NCI-H2171 (cell line): ENCODE measurements at places on chromosomes 7 and 10.
A peak's percentile ranks its signal among the peaks of the same experiment; 100 is the strongest.

DNA sequence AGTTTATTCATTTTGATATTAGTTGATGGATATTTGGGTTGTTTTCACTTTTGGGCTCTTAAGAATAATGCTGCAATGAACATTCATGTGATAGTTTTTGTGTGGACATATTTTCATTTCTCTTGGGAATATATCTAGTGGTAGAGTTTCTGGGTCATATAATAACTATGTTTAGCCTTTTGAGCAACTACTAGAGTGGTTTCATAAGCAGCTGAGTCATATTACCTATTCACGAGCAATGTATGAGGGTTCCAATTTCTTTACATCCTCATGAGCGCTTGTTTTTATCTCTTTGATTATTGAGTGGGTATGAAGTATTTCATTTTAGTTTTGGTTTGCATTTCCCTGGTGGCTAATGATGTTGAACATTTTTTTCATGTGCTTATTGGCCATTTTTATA lies 182.6 kb downstream of the PON1 start:
- DNase-seq, result no peak

- DNase-seq, result no peak
Observed at GRCh38 chr7:133339772-133340171, 86.9 kb downstream of the EXOC4 start.

- no peak for DNase-seq
Observed at GRCh38 chr7:229184-229964, 37.0 kb downstream of the FAM20C start.

DNA sequence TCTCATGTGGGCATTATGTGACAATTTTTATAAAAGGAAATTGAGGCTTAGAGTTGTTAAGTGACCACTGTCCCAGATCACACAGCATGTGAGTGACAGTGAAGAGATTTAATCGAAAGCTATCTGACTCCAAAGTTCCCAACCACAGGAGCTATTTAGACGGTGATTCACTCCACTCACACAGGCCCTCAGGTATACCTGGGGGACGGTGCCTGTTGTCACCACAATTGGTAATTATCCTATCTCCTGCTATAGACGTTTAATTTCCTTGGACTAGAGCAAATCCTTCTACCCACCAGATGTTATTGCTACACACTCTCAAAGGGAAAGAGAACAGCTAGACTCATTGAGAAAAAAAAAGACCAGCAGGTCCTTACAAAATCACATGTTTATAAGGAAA lies 145.5 kb downstream of the KLF6 start:
- no peak for DNase-seq

GRCh38 chr7:14748461-14748860 lies 154.1 kb downstream of the DGKB start:
- DNase-seq, result no peak

DNA sequence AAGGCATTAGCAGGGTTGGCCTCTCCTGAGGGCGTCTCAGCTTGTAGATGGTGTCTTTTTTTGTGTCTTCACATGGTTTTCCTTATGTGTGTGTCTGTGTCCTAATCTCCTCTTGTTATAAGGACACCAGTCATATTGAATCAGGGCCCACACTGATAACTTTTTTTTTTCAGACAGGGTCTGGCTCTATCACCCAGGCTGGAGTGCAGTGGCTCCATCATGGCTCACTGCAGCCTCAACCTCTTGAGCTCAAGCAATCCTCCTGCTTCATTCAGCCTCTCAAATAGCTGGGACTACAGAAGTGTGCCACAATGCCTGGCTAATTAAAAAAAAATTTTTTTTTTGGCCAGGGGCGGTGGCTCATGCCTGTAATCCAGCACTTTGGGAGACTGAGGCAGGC lies 41.3 kb upstream of the KMT2C start:
- DNase-seq, result no peak

DNA sequence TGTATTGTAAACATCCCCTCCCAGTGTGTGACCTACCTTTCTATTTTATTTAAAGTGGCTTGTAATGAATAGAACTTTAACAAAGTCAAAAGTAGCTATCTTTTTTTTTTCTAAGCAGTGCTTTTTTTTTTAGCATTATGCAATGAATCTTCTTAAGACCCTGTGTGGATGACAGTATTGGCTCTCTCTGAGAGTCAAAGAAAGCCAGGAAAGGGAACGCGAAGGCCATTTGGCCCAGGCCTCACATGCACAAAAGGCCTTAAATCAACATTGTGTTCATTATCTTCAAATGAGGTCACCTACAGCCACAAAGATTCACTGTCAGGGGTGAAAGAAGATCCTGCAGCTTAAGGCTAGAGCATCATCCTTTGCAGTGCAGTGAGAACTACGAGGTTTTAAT lies 721.5 kb downstream of the GRID1 start:
- no peak for DNase-seq

- no peak for DNase-seq
Observed at GRCh38 chr7:129906700-129907099, 46.1 kb downstream of the UBE2H start.

- no peak for DNase-seq
Observed at GRCh38 chr7:95529701-95530100, 44.0 kb downstream of the ASB4 start.

- no peak for DNase-seq
Observed at GRCh38 chr10:21797984-21798765, 205.4 kb downstream of the DNAJC1 start.

DNA sequence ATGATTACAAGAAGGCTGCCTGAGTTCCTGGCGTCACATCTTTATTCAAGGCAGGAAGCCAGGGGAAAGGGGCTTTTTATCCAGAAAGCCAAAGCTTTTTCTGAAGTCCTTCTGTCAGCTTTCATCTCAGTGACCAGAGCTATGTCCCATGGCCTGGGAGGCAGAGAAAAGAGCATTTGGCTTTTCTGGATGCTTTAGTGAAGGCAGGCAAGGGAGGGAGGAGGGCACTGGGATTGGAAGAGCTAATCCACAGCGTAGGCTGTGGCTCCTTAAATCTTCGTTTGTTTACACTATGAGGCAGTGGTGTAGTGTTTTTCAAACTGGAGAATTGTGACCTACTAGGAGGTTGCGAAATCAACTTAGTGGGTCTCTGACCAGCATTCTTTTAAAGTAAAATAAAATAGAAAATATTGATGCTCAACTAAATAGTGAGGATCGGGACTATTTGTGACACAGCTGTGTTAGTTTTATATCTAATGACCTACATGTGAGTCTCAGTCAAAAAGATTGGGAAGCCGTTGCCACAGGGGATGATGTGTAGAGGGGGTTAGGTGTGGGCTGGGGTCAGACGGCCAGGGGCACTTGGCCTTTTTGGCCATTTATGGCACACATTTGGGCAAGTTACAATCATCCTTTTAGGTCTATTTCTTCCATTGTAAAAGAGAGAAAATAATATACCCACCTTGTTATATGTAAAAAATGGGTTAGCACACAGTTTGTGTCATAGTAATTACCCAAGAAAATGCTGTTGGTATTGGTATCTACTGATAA lies 14.1 kb downstream of the CRYGN start:
- DNase-seq, result no peak

DNA sequence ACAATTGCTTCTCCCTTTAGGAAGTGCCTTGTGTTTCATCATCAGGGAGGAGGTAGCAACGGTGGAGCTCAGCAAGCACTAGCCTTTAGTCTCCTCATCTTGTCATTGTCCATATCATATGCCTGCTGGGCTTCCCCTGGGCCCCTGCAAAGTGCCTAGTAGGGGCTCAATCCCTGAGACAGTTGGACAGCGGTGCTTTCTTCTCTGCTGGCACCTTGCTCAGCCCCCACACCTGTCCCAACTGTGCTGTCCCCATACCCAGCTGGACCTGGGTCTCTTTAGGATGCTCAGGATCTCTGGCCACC lies 5.5 kb downstream of the SMARCD3 start:
- DNase-seq, result no peak

- no peak for DNase-seq
Observed at GRCh38 chr7:18958627-18959026, 158.8 kb downstream of the TWIST1 start.

DNA sequence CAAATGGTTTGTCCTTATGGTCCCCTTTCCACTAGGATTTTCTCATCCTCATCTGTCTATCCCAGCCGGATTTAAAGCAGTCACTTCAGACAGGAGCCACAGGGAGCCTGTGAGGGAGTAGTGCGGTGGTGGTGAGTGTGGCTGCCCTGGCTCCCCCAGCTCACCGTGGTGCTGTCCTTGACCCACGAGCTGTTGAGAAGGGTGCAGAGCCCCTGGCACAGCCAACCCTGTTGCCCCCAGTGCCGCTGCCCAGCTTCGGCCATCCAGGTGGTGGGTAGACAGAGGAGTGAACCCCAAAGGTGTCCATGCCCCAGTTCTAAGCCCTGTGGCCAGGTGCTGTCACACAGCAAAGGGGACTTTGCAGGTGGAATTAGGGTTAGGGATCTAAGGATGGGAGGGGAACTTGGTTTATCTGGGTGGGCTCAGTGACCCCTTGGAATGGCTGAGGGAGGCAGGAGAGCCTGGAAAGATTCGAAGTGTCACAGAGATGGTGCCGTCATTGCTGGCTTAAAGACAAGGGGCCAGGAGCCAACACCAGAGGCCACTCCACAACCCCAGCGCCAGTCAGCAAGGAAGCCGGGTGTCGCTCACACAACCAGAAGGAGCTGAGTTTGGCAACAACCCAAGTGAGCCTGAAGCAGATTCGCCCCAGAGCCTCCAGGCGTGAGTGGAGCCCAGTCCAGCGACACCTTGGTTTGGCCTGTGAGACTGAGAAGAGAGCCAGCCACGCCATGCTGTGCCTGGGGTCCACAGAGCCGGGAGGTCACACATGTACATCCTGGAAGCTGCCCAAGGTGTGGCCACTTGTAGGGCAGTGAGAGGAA lies 142.4 kb downstream of the ADCY1 start:
- no peak for DNase-seq

DNA sequence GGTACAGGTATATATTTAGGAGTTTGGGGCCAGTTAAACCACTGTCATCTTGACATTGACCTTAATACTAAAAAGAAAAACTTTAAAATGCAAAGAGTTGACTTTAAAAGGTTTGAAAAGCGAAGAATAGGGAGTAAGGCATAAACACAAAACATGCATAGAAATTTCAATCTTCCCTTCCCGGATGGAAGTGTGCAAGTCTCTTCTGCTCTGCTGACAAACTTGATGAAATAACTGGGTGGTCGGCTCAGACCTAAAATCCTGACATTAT lies 3.4 kb upstream of the SPAG6 start:
- DNase-seq, result no peak

- no peak for DNase-seq
Observed at GRCh38 chr7:2824026-2824677, 20.0 kb downstream of the GNA12 start.

- no peak for DNase-seq
Observed at GRCh38 chr7:153696242-153696641, 356.0 kb upstream of the DPP6 start.

GRCh38 chr10:49613882-49614241 lies at the start of gene CHAT:
TSS of gene CHAT (plus strand) at chr10:49614037. CDS start at chr10:49614190, 153 bp downstream.
- no peak for DNase-seq

GRCh38 chr10:29243750-29244149 lies 45.1 kb upstream of the LYZL1 start:
- no peak for DNase-seq

- no peak for DNase-seq
Observed at GRCh38 chr10:79407811-79408795, 37.3 kb downstream of the ZCCHC24 start.

DNA sequence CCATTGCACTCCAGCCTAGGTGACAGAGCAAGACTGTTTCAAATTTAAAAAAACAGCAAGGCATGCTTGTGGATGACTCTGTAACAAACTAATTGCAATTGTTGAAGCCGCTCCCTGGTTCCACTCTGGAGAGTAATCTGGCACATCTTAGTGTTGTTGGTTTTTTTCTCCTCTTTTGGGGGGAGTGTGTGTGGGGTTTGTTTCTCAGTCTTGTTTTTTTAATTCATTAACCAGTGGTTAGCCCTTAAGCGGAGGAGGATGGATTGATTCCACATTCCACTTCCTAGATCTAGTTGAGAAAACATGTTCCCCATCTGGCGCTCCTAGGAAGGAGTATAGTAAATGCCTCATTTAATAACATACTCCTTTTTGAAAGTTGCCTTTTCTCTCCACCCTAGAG lies 8.6 kb upstream of the ZNF713 start:
- peak; percentile 9 for DNase-seq

DNA sequence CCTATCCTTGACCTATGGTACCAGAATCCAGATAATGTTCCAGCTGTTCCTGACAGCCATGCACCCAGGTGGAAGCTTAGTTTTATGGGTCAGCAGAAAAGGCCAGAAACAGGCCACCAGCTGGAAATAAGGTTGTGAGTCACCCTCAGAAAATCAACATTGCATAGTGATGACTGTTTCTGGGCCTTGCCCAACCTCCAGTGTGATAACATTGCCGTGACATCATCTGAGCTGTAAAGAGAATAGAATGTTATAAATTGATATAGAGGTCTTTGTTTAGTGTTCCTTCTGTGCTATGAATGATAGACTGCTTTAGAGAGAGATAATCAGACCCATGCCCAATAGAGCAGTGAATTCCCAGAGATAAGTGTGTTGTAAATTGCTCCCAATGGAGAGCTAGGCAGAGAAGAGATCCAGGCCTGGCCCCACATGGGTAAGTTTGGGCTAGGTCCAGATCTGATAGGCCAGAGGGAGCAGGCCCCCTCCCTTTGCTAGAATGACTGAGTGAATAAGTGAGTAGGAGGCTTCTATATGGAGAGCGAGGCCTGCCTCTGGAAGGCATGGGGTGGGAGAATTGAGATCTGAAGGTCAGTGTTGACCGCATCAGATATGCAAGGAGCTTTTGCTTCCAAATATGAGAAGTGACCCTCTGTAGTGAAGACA lies 14.2 kb upstream of the HPS1 start:
- no peak for DNase-seq

DNA sequence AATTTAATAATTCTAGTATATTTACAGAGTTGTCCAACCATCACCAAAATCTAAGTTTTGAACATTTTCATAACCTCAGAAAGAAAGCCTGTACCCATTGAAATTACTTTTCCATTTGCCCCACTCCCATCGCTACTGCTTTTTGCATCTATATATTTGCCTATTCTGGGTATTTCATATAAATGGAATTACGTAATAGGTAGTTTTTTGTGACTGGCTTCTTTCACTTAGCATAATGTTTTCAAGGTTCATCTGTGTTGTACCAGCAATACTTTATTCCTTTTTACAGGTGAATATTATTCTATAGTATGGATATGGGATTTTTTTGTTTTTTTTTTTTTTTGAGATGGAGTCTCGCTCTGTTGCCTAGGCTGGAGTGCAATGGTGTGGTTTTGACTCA lies 22.6 kb downstream of the KIF11 start:
- no peak for DNase-seq

GRCh38 chr10:102393411-102394078 lies 2.0 kb upstream of the NFKB2 start:
- DNase-seq, result no peak

- DNase-seq, result no peak
Observed at GRCh38 chr7:151895008-151895630, 18.2 kb upstream of the PRKAG2 start.

- DNase-seq, result no peak
Observed at GRCh38 chr7:116552602-116553001, 27.8 kb downstream of the CAV1 start.

- peak; percentile 50 for DNase-seq
Observed at GRCh38 chr7:77797734-77798393, 370 bp downstream of the TMEM60 start.

DNA sequence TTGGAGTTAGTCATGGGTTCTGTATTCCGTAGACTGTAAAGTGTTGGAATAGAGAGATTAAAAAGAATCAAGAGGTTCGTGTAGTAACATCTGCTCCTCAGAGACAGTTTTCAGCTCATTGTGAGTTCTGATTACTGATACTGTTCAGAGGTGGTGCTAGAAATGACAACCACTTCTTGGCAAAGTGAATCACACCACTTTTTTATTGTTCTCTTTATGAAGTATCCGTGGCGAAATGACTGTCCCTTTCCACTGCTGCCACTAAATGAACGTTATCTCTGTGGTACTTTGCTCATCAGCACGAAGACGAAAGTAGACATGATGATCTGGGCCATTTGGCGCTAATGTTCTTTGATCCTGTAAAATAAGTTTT lies 860 bp downstream of the RPP30 start:
- DNase-seq, result no peak
